ENCODE measurements at places on chromosomes 1 and 21.
A peak's percentile ranks its signal among the peaks of the same experiment; 100 is the strongest.

DNA sequence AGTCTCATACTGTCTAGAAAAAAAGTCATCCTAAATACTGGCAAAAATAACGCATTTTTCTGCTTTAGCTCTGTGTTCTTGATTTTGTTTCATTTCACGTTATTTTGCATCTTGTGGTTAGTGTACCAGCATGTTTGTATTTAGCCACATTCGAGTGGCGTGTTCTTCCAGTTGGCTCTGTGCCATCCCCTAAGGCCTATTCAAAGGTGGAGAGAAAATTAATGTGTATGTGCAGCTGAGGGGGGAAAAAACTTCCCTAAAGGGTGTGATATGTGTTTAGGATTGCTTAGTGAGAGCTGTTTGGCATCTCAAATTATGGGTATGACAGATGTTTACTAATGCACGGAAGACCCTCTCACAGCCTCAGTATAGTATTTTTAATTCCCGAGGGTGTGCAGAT is 12.1 kb downstream of the DNAJC16 start:
- no peak for DNase-seq

DNA sequence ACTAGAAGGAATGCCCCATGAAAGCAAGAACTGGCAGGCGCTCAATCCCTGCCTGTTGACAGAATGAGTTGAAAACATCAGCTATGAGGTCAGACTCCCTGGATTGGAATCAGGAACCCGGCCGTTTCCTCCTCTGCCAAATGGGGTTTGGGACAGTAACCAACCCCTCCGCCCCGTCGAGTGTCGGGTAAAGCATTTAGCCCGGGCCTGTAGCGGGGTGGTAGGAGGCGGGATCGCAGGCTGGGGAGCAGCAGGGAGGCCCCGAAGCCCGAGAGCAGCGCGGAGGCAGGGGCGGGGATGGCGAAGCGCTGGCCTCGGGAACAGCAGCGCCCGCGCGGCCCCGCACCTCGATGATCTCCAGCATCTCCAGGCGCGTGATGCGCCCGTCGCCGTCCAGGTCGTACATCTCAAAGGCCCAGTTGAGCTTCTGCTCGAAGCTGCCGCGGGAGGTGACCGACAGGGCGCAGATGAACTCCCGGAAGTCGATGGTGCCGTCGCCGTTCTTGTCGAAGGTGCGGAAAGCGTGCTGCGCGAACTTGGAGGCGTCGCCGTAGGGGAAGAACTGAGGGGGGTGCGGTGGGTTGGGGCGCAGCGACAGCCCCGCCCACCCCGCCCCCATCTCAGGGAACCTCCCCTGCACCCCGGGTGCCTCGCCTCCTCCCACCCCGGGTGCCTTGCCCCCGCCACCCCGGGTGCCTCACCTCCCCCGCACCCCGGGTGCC is 7.5 kb downstream of the HPCAL4 start:
- DNase-seq: no peak

DNA sequence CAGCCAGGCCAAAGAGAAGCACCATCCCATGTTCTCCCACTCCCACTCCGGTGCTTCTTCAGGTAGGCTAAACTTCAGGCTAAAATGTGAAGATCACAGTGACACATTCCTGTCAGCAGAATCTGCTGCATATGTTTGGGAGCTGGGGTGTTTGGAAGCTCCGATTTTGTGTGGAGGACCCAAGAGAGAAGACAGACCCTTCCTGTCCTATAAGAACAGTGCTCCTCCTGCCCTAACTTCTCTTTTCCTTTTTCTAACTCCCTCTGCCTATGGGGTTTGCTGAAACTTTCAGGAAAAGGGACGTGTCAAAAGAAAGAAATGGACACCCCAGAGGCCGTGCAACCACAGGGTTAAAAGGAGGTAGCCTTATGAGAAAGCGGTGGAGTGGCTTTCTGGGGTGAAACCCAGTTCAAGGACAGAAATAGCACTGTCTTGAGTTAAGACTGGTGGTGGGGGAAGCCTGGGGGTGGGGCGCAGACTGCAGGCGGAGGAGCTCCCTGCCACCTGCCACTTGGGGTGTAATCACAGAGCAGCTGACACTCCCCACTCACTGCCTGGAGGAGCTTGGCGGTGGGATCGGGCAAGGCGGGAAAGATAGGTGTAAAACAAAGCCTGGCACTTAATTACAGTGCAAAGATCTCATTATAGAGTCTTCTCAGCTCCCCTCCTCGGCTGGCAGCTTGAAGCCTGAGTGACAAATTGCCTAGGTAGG is 645 bp upstream of the TLR5 start:
- DNase-seq: peak; percentile 12

DNA sequence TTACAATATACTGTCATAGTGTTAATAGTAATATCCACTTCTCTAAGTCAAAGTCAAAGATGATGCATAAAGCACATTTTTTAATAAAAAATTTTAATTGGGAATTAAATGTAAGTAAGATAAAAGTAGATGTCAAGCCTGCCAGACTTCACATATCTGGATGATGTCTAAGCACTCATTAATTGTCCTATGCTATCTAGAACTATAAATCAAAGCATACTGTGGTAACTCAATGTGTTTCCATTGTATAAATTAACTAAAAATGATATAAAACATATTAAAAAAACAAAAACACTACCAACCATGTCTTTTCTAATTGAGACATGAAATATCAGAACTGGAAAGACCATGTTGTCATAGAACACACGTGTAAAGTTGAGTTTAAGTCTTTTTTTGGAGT is 51.2 kb downstream of the ZZZ3 start:
- DNase-seq: no peak

GRCh38 chr1:227391211-227391610 is 72.9 kb upstream of the CDC42BPA start:
- DNase-seq: no peak

GRCh38 chr1:154304664-154305337 is 16.1 kb upstream of the AQP10 start:
- no peak for DNase-seq
